ENCODE measurements at places on chromosomes 3 and 15.

GRCh38 chr3:66195347-66195783 is 25.4 kb upstream of the SLC25A26 start:
- peak; percentile 53 for DNase-seq

GRCh38 chr15:79440355-79440908 is 8.3 kb downstream of the MINAR1 start:
- no peak for DNase-seq

- no peak for DNase-seq
These were observed 43.6 kb upstream of the MGLL start for GRCh38 chr3:127865941-127866340.

DNA sequence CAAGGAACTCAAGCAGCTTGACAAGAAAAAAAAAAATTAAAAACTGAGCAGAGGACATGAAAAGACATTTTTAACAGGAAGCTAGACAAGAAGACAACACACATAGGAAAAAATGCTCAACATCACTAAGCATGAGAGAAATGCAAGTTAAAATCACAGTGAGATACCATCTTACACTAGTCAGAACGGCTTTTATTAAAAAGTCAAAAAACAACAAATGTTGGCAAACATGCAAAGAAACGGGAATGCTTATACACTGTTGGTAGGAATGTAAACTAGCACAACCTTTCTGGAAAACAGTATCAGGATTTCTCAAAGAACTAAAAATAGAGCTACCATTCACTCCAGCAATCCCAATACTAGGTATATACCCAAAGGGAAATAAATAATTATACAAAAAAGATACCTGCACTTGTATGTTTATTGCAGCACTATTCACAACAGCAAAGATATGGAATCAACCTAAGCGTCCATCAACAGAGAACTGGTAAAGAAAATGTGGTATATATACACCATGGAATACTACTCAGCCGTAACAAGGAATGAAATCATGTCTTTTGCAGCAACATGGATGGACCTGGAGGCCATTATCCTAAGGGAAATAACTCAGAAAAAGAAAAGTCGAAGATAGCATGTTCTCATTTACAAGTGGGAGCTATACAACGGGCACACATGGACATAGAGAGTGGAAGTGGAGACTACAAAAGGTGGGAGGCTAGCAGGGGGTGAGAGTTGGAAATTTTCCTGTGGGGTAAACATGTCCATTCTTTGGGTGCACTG is 5.2 kb downstream of the GOLIM4 start:
- DNase-seq: no peak

- no peak for DNase-seq
These were observed 3.9 kb upstream of the PLCH1 start for GRCh38 chr3:155748611-155749365.

GRCh38 chr3:4793311-4793710 is 185.9 kb upstream of the BHLHE40 start:
- DNase-seq: no peak

DNA sequence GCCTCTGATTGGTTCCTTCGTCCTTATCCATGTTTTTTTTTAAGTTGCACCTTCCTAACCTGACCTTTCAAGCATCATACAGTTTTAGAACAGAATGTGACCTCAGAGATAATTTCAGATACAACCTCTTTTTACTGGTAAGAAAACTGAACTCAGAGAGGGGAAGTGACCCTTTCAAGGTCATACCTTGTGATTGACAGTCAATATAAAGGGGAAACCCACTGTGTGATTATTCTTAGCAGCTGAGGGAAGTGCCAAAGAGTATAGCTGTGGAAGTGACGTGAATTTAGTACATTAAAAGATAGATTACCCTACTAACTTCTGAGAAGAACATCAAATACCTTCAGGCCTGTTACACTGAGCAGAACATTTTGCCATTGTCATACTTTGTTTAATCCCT is 319.4 kb downstream of the NEK10 start:
- DNase-seq: no peak

GRCh38 chr3:23710555-23710954 is 95.2 kb upstream of the UBE2E1 start:
- DNase-seq: peak; percentile 23

DNA sequence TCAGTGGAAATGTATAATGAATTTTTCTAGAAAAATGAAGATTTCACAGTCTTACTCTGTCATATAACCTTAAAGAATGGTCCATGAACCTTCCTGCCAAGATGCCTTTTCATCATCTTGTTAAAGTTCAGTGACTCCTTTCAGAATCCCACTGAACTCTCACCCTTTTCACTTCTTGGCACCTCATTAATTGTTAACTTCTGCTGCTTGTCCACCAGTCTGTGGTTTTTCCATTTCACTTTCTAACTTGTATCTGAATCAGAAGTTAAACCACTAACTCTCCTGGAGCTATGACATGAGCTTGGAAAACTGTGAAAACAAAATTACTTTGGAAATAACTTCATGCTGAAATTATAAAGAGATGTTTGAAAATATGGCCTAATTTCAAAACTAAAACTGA is 281.2 kb upstream of the ALCAM start:
- DNase-seq: no peak

- no peak for DNase-seq
These were observed 268.5 kb downstream of the PTPRG start for GRCh38 chr3:61829722-61830350.

DNA sequence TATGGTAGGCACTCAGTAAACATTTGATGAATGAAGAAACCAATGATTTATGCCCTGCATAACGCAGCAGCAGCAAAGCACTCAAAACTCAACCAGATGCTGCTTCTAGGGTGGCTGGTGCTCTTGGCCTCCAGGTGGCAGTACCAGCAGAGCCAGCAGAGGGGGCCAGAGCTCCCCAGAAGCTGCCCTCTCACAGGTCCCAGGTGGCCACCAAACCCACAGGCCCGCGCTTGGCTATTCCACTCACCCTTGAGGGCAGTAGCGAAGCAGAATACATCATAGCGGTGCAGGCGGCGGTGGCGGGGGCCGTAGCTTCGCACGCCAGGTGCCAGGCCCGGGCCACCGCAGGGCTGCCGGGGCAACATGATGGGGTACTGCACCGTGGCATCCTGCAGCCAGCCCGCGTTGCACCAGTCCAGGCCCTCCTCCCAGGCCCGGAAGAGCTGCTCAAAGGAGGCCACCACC is 16.6 kb downstream of the HAPLN3 start:
- peak; percentile 72 for DNase-seq

DNA sequence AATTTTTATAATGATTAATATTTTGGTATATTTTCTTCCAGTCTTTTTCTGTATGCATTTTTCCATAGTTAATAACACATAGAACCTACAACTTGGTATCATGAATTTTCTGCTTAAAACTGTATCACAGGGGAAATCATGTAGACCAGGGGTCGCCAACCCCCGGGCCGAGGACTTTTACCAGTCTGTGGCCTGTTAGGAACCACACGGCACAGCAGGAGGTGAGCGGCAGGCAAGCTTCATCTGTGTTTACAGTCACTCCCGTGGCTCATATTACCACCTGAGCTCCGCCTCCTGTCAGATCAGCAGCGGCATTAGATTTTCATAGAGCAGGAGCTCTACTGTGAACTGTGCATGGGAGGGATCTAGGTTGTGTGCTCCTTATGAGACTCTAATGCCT is 54.7 kb downstream of the RPL22L1 start:
- peak; percentile 51 for DNase-seq

DNA sequence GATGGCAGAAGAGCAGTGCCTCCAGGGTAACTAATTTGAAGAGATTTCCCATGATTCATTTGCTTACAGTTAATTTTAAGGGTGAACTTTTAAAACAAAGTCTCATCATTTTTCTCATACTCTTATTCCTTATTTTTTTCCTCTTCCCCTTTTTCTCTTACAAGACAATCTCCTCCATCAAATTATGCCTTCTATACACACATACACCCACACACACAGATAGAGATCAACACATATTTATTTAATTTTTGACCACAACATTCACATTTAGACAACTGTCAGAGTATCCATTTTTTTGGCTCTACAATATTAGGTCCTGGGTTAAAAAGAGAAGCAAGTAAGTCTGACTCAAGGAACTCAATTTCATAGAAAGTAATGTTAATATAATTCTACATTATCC is 37.6 kb downstream of the AAGAB start:
- no peak for DNase-seq

GRCh38 chr3:149421764-149422163 is 44.3 kb upstream of the TM4SF1 start:
- no peak for DNase-seq

- no peak for DNase-seq
These were observed 14.2 kb downstream of the EIF4E3 start for GRCh38 chr3:71710906-71711494.

GRCh38 chr15:58587486-58587885 is 155.7 kb downstream of the LIPC start:
- DNase-seq: no peak

- DNase-seq: no peak
These were observed 53.0 kb downstream of the EFHB start for GRCh38 chr3:19881036-19881435.

- DNase-seq: no peak
These were observed 60.4 kb downstream of the MLH1 start for GRCh38 chr3:37053753-37054152.

GRCh38 chr3:70276901-70277300 is 35.5 kb downstream of the MDFIC2 start:
- DNase-seq: no peak

GRCh38 chr15:31461911-31462480 is 135.4 kb downstream of the KLF13 start:
- no peak for DNase-seq

DNA sequence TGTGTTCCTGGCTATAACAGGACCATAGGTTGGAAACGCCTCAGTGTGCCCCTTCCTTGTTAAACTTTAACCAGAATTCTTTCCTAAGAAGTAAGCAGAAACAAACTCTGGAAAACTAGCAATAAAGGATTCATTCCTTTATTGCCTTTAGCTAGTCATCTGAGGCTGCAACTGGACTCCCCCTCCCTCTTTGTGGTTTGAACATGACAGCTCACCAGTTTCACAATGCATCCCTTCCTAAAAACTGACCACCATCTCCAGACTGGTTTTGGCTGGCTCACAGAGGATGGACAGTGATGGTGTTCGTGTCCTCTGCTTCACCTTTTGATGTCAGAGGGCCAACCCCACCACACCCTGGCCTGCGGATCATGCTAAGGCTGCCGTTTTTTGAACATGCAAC is 27.9 kb upstream of the TGFBR2 start:
- DNase-seq: no peak

DNA sequence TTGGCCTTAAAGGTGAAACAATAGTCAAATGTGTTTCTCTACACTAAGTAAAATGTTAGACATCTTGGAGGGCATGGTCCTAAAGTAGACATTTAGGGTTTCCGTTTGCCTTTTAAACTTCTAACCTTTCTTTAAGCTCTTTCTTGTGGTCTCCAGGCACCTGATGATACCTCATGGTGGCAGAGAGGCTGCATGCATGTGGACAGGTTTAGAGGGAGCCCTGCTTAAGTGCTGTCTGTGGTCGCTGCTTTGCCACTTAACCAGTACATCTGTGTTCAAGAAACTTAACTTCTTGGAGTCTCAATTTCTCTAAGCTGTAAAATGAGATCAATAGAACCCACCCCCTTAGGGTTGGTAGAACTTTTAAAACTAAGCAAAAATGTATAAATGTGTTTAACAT is 6.2 kb downstream of the MITF start:
- no peak for DNase-seq

DNA sequence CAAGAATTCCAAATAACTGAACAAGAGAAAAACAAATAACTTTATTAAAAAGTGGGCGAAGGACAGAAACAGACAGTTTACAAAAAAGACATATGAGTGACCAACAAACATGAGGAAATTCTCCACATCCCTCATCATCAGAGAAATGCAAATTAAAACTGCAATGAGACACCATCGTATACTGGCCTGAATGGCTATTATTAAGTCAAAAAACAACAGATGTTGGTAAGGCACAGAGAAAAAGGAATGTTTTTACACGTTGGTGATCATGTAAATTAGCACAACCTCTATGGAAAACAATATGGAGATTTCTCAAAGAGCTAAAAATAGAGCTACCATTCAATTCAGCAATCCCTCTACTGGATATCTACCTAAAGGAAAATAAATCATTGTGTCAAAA is 1260.4 kb upstream of the ALCAM start:
- no peak for DNase-seq

GRCh38 chr3:134366928-134367811 is 7.1 kb downstream of the AMOTL2 start:
- no peak for DNase-seq

GRCh38 chr15:64006642-64007041 is 39.6 kb downstream of the DAPK2 start:
- no peak for DNase-seq

GRCh38 chr15:73981761-73982221 is 10.3 kb downstream of the STOML1 start:
- DNase-seq: no peak

DNA sequence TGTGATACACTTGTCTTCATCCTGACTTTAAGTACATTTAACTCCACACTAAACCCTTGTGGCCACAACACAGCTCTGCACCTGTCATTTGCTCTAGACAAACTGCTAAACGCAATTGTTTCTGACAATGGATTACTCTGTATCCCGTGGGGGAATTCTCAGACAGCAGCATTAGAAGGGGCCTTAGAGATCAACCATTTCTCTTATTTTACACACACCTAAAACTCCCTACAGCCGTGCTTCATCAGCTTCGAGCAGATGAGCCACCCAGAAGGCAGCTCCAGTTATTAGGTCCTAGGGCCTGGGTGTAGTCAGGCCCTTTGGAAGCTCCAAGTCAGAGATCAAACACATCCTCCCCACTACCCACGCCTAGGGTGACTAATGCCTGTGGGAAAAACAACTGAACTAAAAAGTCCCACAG is 1.3 kb upstream of the IL12A start:
- DNase-seq: no peak

GRCh38 chr15:40891810-40892446 is 2.3 kb upstream of the VPS18 start:
- DNase-seq: peak; percentile 43

GRCh38 chr15:70488002-70488605 is 275.3 kb downstream of the UACA start:
- DNase-seq: peak; percentile 85

DNA sequence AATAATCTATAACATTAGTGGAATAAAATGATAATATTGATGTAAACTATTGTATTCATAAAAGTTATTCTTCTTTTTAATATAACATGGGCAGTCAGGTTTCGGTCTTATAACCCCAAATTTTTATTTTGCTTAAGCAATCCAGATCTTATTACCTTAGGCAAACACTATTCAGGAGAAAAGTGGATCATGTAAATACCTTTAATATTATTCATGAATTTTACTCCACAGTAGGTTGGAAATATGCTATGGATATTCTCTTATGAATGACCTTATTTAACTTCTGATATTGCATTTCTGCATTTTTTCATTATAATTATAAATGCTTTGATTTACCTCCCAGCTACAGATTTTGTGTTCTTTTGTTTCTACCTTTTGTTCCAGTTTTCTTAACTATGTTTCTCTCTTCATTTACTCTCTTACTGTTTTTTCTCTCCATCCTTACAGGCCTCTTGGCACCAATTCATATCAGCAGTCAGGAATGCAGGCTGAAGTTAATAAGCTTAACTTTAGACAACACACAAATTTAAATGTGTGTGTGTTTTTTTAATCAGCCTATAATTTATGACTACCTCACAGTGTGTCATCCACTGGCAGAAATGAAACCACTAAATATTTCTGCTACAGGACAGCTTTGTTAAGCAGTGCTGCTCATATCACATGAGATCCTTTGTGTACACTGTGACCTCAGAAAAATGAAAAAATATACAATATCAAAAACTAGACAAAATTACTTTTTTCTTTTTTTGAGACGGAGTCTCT is 111.0 kb downstream of the NSUN3 start:
- no peak for DNase-seq

Measured in nephron progenitor cell (in vitro differentiated cells).